ENCODE measurements at places on chromosomes 1 and 21.
A peak's percentile ranks its signal among the peaks of the same experiment; 100 is the strongest.

GRCh38 chr1:82923931-82924330, 1075.0 kb downstream of the TTLL7 start:
- DNase-seq = no peak

GRCh38 chr21:17512253-17513213, at the start of gene CXADR:
CXADR (plus strand) TSS chr21:17513043; CDS start chr21:17513130, 87 bp downstream.
- DNase-seq = peak; percentile 67

DNA sequence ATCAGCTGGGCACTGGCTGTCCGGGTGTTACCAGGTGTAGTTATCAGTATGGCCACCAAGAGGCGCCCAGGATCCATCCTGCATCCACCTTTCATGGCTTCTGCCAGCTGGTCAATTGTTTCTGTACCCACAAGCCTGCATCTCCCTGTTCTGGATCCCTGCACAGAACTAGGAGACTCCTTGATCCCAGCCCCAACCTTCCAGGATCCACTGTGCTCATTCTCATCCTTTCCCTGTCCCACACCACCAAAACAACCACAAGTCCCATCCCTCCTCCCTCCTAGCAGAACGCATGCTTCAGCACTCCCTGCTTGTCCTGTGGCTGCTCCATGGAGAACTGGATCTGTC, 27.2 kb upstream of the FOXE3 start:
- peak; percentile 50 for DNase-seq

GRCh38 chr21:46639489-46640386, 4.3 kb downstream of the PRMT2 start:
- DNase-seq = no peak

DNA sequence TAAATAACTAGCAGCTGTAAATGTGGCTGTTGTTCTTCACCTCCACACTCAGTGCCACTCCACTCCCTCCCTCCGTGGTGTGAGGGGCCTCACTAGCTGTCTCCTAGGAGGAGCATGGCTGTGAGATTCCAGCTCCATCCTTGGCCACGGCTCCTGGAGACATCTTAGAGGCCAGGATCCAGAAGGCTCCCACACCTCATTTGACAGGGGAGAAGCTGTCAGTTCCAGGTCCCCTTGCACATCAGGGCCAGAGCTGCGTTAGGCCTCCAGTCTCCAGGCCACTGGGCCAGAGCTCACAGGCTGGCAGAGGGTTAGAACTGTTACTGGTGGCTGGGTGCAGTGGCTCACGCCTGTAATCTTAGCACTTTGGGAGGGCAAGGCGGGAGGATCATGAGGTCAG, 15.0 kb downstream of the PCSK9 start:
- no peak for DNase-seq

DNA sequence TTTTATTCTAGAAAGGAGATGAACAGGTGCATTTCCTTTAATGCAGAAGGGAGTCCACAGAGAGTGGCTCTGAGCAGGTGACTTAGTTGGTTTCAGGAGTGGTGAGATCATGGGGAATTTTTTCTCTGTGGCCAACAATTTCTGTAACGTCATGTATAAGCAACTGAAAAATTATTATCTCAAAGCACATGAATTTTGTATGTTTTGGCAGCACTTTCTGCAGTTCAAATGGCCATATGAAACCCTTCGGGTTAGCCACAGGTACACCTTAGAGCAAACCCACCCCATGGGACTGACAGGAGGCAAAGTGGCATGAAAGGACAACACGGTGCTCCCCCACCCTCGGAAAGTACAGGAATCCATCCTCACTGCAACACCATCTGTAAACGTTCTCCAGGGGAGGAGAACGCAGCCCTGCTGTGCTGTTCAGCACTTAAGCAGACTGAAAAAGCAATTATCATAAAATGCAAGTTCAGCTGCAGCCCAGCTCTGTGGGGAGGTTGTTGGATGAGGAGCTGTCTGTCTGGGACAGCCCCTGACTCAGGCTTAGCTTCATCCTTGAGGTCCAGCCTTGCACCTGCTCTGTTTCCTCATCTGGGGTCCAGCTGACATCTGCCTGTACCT, 55.8 kb upstream of the CLDN14 start:
- no peak for DNase-seq

DNA sequence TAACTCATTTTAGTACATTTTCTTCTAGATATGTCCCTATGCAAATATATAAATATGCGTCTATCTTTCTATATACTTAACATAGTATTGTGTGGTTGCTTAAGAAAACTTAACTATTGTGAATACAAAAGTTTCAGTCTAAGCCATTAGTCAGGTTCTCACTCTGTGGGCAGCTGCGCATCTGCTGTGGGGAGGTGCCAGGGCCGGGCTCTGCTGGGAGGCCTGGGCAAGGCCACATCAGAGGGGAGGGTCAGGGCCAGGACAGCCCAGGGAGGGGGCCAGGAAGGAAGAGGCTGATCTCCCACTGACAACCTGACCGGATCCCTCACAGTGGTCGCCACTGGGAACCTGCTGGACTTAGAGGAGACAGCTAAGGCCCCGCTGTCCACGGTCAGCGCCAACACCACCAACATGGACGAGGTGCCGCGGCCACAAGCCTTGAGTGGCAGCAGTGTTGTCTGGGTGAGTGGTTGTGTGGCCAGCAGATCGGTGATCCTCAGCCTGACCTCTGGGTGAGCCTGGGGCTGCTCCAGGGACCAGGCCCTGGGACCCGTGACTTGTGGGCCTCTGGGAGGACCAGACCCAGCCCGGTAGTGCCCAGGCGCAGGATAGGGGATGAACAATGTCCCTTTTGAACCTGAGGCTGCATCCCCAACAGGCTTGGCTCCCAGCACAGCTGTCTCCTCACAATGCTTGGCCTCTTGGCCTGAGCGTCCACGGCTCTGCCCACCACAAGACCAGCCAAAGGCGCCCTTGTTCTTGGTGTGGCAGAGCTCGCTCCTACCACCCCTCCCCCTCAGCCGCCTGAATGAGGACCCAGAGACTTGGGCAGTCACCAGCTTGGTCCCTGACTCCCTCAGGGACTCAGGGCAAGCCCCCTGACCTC, 20.2 kb downstream of the LDLRAP1 start:
- no peak for DNase-seq

DNA sequence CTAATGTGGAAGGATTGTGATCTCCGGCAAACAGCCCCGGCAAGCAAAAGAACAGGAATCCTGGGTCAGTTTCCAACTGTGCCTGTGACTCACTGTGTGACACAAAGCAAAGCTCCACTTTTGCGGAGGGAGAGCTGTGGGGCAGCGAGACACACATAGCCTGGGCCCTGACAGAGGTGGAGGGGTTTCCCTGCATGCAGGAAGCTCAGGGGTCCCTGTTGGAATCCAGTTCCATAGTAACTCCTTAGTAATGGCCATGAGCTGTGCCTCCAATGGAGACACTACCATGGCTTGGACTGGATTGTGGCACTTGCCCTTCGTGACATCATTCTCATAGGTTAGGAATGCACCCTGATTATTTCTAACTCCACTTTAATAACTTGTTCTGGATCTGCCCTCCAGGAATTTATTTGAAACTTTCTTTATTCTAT, 47.0 kb upstream of the ATF3 start:
- DNase-seq = no peak

GRCh38 chr1:54798769-54799641, 2.1 kb downstream of the TTC22 start:
- peak; percentile 13 for DNase-seq

DNA sequence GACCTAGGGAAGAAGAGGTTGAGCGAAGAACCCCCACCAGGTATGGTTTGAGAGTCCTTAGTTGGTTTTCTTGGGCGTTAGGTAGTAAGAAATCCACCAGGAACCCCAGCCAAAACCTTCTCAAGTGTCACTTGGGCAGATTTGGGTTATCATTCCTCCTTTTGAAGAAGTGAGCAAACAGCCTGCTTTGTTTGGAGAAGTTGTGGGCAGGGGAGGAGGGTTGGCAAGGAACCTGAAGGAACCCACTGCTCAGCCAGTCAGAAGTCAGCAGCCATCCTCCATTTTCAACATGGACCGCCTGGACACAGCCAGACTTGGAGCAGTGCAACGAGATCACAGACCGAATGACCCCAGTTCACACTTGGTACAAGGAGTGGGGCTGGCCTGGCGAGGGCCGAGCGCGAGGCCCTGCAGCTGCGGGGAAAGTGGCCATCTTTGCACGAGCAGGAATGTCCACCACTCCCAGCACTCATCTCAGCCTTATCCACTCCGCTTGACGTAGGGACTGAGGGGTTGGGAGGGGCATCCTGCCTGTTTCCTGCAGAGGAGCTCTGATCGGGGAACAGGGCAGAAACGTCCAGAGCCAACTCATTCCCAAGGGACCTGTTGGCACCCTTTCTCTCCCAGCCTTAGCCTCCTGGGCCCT, 7.2 kb downstream of the ADPRS start:
- no peak for DNase-seq

DNA sequence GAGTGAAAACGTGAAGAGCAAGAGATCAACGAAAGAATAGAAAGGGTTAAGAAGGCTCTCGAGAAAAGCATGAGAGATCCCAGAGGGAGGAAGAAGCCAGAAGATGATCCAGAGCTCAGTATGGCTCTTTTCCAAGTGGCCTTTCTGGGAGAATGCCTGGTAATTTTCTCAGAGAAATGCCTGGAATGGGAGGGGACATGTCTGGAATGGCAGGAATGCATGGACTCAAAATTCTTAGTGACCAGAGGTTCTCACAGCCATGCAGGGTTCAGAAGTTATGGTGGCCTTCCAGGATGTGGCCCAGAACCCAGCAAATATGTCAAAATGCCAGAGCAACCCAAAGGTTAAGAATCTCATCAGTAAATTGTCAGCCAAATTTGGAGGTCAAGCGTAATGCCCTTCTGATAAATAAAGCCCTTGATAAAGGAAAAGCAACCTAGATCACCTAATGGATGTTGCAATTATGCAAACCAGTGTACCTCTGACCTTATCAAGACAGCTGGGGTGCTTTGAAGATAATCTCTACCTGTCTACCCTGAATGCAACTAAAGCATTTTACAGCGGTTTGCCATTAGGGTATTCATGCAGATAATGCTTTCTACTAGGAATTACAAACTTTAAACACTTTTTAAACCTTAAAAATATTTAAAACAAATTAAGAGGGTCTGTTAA, 53.1 kb downstream of the NBPF6 start:
- no peak for DNase-seq

- DNase-seq = no peak
Measured at GRCh38 chr1:187622545-187622944, 793.8 kb downstream of the PLA2G4A start.

DNA sequence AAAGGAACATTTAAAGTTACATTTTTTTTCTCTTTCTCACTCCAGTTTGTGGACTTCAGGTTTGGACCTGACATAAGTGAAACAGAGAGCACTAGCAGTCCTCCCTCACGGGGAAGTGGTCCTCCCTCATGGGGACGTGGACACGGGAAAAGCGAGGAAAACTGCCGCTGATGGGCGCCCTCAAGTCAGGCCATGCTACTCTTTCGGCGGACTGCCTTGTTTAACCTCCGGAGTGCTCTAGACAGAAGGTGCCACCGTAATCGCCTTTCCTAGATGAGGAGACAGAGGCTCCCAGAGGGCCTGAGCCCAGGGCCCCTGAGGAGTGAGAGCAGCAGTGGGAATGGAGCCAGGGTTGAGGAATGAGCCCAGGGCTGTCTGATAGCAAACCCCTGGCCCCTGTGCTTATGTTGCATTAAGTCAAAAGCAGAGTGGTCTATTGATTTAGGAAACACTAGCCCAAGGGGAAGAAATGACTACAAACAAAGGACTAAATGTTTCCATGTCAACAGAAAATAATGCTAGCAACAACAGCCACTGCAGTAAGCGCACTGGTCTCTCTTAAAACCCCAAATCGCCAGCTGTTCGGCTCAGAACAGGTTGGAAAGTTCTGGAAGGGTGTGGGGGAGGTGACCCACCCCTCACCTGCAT, 84.1 kb downstream of the DMRTB1 start:
- no peak for DNase-seq

GRCh38 chr21:37871121-37871862, 45.0 kb downstream of the KCNJ6 start:
- DNase-seq = no peak

All from stimulated activated CD4-positive, alpha-beta T cell treated with anti-CD3 and anti-CD28 coated beads, Interleukin-12 subunit alpha, Interleukin-12 subunit beta, amount 100 ng/mL, for 24 hours (primary cell).